ENCODE measurements at places on chromosomes 6 and 20.
A peak's percentile ranks its signal among the peaks of the same experiment; 100 is the strongest.

DNA sequence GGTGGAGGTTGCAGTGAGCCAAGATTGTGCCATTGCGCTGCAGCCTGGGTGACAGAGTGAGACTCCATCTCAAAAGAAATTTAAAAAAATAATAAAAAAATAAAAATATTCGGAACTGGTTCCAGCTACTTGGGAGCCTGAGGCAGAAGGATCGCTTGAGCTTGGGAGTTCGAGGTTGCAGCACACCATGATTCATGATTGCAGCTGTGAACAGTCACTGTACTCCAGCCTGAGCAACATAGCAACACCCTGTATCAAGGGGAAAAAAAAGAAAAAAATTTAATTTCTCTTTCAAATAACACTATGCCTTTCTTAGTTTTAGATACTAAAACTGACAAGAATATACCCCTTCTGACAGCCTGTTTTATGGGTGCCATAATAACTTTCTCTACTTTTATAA, 10.5 kb downstream of the KDM1B start:
- no peak for DNase-seq

DNA sequence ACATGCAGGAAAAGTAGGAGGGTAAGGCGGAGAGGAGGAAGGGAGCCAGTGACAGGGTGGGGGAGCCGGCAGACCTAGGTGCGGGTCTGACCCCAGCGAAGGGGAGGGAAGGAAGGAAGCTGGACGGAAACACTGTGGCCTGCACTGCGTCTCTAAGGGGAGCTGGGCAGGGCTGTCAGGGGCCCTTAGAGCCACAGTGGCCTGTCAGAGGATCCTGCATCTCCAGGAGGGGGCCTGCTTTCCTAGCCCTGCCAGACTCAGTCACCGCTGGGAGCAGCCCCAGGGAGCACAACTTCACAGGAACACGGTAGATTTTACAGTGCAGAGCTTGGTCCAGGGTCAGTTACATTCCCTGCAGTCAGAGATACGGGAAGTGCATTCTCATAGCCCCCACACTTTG, 118.2 kb downstream of the PACRG start:
- DNase-seq, result no peak

DNA sequence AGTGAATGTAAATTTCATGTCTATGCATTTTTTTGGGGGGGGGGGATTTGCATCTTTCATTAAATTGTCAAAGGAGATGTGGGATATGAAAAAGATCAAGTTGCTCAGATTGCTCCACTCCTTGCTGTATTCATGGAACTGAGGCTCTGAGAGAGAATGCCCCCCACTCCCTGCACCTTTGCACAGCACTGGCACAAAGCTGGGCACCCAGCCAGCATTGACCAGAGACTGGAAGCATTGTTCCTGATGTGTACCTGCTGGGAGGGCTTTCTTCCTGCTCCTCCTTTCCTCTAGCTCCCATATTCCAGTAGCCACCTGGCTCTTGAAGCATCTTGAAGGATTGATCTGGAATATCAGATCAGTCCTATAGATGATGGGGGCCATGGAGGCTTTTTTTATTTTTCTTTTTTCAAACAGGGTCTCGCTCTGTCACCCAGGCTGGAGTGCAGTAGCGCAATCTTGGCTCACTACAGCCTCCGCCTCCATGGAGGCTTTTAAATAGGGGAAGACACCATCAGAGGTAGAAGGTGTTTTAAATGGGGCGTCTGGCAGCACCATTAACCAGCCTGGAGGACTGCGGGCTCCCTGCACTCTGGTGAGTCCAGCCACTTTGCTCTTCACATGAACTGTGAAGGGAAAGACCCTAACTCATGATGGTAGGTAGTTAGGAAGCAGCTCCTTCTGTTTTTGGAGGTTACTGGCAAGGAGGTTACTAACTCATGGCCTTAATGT, 10.9 kb downstream of the DUSP15 start:
- no peak for DNase-seq

- DNase-seq, result no peak
Observed at GRCh38 chr6:50681213-50681824, 32.0 kb upstream of the TFAP2D start.

DNA sequence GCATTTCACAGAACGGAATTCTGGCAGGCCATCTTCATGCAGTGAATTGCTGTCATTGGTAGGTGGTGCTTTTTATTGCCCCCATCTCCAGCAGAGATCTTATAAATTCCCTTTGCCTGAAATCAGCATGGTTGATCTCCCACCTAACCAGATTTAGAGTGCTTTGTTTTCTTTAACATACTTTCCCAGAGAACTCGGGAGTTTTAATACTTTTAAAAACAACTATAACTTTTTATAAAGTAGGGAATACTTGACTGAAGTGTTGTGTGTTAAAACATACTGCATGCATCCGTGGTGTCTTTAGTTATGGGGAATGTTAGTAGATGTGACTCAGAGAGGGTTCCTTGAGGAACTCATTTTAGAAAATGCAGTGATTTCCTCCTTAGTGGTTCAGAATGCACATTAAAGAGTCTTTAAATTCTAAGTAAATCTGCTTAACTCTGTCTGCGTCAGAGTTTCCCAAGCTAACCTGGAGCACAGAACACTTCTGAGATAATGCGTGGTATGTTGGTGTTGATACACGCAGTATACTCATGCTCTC, 54.9 kb downstream of the AKAP12 start:
- DNase-seq, result peak; percentile 75
